Activated CD4-positive, alpha-beta T cell treated with anti-CD3 and anti-CD28 coated beads, Interleukin-2, amount 10 ng/mL, durations not matched to agents 7 days and 5 days (primary cell): ENCODE measurements at places on chromosomes 16 and 17. TPM values are rescaled to one million over a fixed set of nuclear protein-coding genes. Genes with fewer than 3 reads are reported as not detected.

- H3K27me3 ChIP-seq, result peaks cover 2% of the 10 kb centered on the region
- no peak overlapping the region for H3K4me3 ChIP-seq
- DNase-seq, result no peak
- H3K4me1 ChIP-seq, result no peaks in the 10 kb centered on the region
- H3K27ac ChIP-seq, result no peak overlapping the region
These were observed 91.1 kb downstream of the ANKFN1 start for GRCh38 chr17:56244268-56244890.

GRCh38 chr16:50878966-50879615, 137.2 kb downstream of the CYLD start:
- H3K36me3 ChIP-seq, result no peaks in the 10 kb centered on the region
- peaks cover 13% of the 10 kb centered on the region for H3K27me3 ChIP-seq
- no peak for DNase-seq
- no peak overlapping the region for H3K27ac ChIP-seq
- no peaks in the 10 kb centered on the region for H3K4me1 ChIP-seq
- no peak overlapping the region for H3K4me3 ChIP-seq

DNA sequence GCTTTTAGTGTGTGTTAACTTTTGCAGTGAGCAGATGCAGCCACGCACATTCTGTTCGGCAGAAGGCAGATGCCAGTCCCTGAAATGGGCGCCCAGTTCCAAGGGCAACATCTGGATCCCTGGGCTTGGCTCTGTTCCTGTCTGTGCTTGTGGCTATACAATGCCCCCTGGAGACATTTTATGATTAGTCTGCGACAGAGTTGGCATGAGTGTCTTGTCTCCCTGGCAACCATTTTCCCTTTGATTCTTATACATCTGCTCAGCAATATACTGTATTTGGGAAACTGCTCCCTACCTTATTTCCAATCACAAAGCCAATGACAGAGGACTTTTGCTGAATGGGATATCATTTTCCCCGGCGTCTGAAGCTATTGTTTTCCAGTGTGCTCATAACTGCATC, 1629.5 kb upstream of the GOT2 start:
- no peak for DNase-seq
- H3K4me1 ChIP-seq, result no peaks in the 10 kb centered on the region
- no peaks in the 10 kb centered on the region for H3K27me3 ChIP-seq
- no peaks in the 10 kb centered on the region for H3K36me3 ChIP-seq
- no peak overlapping the region for H3K4me3 ChIP-seq
- H3K27ac ChIP-seq, result no peak overlapping the region

GRCh38 chr17:71934520-71934919, 186.3 kb upstream of the SOX9 start:
- no peak overlapping the region for H3K4me3 ChIP-seq
- H3K36me3 ChIP-seq, result no peaks in the 10 kb centered on the region
- no peak for DNase-seq
- no peaks in the 10 kb centered on the region for H3K27me3 ChIP-seq

DNA sequence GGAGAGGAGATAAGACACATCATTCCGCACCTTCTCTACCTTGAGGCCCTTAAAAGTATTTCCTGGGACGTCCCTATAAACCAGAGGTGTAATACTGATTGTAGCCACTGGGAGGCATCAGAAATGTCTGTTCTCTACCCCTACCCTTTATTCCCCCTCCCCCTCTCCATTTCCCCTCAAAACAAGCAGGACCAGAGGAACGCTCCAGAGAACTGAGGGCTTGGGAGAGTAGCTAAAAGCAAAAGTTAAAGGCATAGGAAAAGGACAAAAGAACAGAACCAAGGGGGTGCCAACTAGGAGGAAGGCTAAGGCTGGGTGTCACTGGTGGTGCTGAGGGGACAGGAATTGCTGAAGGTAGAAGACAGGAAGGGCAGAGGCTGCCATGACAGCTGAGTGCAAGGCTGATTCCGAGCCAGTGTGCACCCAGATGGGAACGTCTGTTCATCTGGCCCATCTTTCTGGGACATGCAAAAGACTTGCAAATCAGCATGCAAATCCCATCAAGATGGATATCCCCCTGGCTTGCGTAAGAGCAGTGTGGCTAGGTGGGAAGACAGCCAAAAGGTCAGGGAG, 6.7 kb downstream of the CAMTA2 start:
- peak overlapping the region; percentile 72 for H3K27ac ChIP-seq
- peaks cover 29% of the 10 kb centered on the region for H3K4me1 ChIP-seq
- DNase-seq, result peak; percentile 79
- H3K36me3 ChIP-seq, result peaks cover 52% of the 10 kb centered on the region
- no peak overlapping the region for H3K4me3 ChIP-seq

GRCh38 chr16:56610017-56610608, 1.7 kb downstream of the MT2A start:
- peak overlapping the region; percentile 92 for H3K4me3 ChIP-seq
- H3K27ac ChIP-seq, result peak overlapping the region; percentile 96
- H3K36me3 ChIP-seq, result peaks cover 3% of the 10 kb centered on the region

DNA sequence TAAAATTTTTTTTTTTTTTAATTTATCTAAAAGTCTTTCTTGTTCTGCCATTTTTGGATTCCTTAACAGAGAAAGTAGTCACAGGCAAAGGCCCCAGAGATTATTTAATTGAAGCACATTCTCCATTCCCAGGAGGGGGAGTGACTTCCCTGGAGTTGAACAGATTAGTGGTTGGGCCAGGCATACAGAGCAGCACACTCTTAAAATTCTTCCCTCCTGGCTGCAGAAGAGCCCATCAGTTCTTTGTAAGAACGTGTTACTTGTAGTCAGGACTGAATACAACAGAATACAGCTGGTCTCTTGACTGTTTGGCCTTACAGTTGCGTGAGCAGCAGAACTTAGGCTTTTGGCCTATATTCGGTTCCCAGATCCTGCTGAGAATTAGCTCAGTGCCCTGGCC, 1.8 kb downstream of the ALKBH5 start:
- peak overlapping the region; percentile 94 for H3K27ac ChIP-seq
- DNase-seq, result no peak
- H3K4me1 ChIP-seq, result peaks cover 64% of the 10 kb centered on the region
- peaks cover 46% of the 10 kb centered on the region for H3K36me3 ChIP-seq
- H3K27me3 ChIP-seq, result no peaks in the 10 kb centered on the region
- H3K4me3 ChIP-seq, result peak overlapping the region; percentile 96

DNA sequence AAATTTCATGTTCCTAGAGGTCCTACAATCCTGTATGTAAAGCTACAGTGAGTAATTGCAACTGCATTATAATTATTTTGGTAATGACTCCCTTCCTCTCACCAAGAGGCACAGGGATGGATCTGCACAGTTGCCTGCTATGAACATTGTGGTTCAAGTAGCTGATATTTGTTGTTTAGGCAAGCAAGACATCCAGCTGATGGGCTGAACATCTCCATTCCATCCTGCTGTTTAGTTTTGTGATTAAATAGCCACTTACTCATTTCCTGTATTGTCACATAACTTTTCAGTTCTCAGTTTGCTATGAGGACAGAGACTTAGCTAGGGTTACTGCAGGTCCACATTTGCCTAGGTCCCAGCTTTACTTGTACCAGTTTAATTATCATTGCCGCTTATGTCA, 181.2 kb upstream of the TBX2 start:
- H3K27me3 ChIP-seq, result no peaks in the 10 kb centered on the region
- H3K4me1 ChIP-seq, result peaks cover 54% of the 10 kb centered on the region
- peaks cover 3% of the 10 kb centered on the region for H3K36me3 ChIP-seq
- DNase-seq, result no peak

- no peaks in the 10 kb centered on the region for H3K27me3 ChIP-seq
- no peak overlapping the region for H3K27ac ChIP-seq
- no peaks in the 10 kb centered on the region for H3K36me3 ChIP-seq
- no peaks in the 10 kb centered on the region for H3K4me1 ChIP-seq
- DNase-seq, result no peak
These were observed 173.7 kb downstream of the RBFOX1 start for GRCh38 chr16:7506363-7506762.

GRCh38 chr17:75153780-75154194, 525 bp downstream of the JPT1 start:
- peak overlapping the region; percentile 92 for H3K4me3 ChIP-seq
- H3K4me1 ChIP-seq, result peaks cover 39% of the 10 kb centered on the region
- no peaks in the 10 kb centered on the region for H3K27me3 ChIP-seq
- peak overlapping the region; percentile 91 for H3K27ac ChIP-seq
- peaks cover 15% of the 10 kb centered on the region for H3K36me3 ChIP-seq
- peak; percentile 34 for DNase-seq

GRCh38 chr17:63295288-63295687, 150.8 kb downstream of the CYB561 start:
- DNase-seq, result no peak
- H3K27ac ChIP-seq, result no peak overlapping the region
- peaks cover 10% of the 10 kb centered on the region for H3K36me3 ChIP-seq
- H3K4me1 ChIP-seq, result peaks cover 6% of the 10 kb centered on the region
- no peak overlapping the region for H3K4me3 ChIP-seq
- no peaks in the 10 kb centered on the region for H3K27me3 ChIP-seq

- peaks cover 33% of the 10 kb centered on the region for H3K27me3 ChIP-seq
- no peak overlapping the region for H3K4me3 ChIP-seq
- no peaks in the 10 kb centered on the region for H3K36me3 ChIP-seq
- no peaks in the 10 kb centered on the region for H3K4me1 ChIP-seq
- no peak for DNase-seq
These were observed 54.0 kb upstream of the CIBAR2 start for GRCh38 chr16:85166281-85166680.

DNA sequence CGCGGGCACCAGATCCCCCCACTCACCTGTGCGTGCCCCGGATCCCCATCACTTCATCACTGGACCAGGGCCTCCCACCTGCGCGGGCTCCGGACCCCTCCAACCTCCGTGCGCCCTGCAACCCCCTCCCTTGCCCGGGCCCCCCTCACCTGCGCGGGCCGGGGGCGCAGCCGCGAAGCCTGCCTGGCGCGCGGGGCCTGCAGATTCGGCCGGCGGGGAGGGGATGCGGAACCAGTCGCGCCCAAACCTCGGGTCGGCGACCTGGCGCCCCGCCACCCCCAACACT, 202 bp downstream of the CEP131 start:
- peaks cover 1% of the 10 kb centered on the region for H3K36me3 ChIP-seq
- H3K27ac ChIP-seq, result no peak overlapping the region
- peaks cover 17% of the 10 kb centered on the region for H3K4me1 ChIP-seq

GRCh38 chr17:82018152-82018988, 4.3 kb downstream of the CENPX start:
- DNase-seq, result no peak
- H3K36me3 ChIP-seq, result no peaks in the 10 kb centered on the region
- H3K27me3 ChIP-seq, result no peaks in the 10 kb centered on the region
- peaks cover 24% of the 10 kb centered on the region for H3K4me1 ChIP-seq
- H3K4me3 ChIP-seq, result no peak overlapping the region
- H3K27ac ChIP-seq, result no peak overlapping the region

GRCh38 chr17:74872313-74873036, at the start of gene FDXR:
FDXR (minus strand) TSS chr17:74872994; CDS start chr17:74872944, 50 bp downstream.
- peaks cover 41% of the 10 kb centered on the region for H3K4me1 ChIP-seq
- H3K27ac ChIP-seq, result peak within 1 kb of the TSS; percentile 95
- no peak for DNase-seq
- H3K4me3 ChIP-seq, result peak within 1 kb of the TSS; percentile 82
- no peaks in the 10 kb centered on the region for H3K27me3 ChIP-seq

DNA sequence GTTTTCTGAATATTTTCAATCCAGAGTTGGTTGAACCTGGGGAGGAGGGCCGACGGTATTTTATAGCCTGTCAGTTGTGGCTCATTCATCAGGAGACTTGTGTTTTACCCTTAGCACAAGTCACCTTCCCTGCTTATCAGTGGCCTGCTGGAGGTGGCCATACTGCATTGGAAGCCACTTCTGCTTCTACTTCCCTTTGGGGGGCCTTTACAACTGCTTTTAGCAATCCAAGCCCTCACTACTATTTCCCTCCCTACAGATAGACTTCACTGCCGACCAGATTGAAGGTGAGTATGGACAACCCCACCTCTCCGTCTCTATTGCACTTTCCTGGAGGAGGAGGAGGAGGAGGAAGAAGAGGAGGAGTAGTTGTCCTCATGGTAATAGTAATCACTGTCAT, 4.4 kb downstream of the MYL4 start:
- DNase-seq, result no peak
- H3K27me3 ChIP-seq, result peaks cover 16% of the 10 kb centered on the region
- H3K27ac ChIP-seq, result peak overlapping the region; percentile 5
- H3K36me3 ChIP-seq, result no peaks in the 10 kb centered on the region
- H3K4me1 ChIP-seq, result peaks cover 26% of the 10 kb centered on the region
- no peak overlapping the region for H3K4me3 ChIP-seq

DNA sequence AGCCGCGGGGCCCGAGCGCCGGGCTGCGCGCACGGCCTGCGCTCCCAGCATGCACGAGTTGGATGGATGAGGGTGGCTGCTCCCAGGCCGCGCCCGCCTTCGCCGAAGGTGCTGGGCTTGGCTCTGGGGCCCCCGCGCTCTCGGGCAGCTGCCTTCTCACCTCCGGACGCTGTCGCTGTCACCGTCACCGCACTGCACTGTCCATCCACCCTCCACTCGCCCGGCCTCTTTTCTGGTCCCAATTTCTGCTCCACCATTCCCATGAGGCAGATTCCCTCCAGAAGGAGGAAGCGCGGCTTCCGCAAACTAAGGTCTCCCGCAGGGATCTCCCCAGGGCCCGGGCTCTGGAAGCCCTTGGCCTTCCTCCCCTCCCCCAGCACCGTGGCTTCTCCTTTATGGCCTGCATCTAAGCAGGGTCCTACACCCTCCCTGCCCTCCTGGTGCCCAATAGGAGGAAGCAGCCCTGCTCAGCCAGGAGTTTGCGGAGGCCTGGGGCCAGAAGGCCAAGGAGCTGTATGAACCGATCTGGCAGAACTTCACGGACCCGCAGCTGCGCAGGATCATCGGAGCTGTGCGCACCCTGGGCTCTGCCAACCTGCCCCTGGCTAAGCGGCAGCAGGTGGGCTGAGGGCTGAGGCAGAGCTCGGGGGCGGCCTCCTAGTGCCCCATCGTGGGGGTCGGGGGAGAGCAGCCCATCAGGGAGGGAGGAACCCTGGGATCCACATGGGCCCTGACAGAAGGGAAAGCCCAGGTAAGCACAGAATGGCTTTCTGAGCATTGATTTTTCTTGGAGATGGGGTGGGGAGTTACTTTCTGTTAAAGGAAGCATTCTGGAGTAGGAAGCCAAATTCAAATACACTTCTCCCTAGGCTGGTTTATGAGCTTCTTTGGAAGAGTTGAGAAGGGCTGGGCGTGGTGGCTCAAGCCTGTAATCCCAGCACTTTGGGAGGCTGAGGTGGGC, 899 bp downstream of the ACE start:
- DNase-seq, result no peak
- H3K4me3 ChIP-seq, result peak overlapping the region; percentile 72
- no peak overlapping the region for H3K27ac ChIP-seq
- no peaks in the 10 kb centered on the region for H3K36me3 ChIP-seq

GRCh38 chr17:73342541-73343167, 30.9 kb upstream of the CDC42EP4 start:
- peaks cover 3% of the 10 kb centered on the region for H3K4me1 ChIP-seq
- H3K36me3 ChIP-seq, result no peaks in the 10 kb centered on the region
- no peak for DNase-seq

CDH8 gene
- not detected for total RNA-seq
